K562 (cell line): ENCODE measurements at places on chromosomes 4 and X. TPM values are rescaled to one million over a fixed set of nuclear protein-coding genes. Genes with fewer than 3 reads are reported as not detected.

The PCDH10 gene
- total RNA-seq = 0.40 and 0.55 TPM in 2 replicates

The TEC gene
- total RNA-seq = 6.8 and 8.0 TPM in 2 replicates

GRCh38 chr4:52852041-52852440 lies 10.1 kb upstream of the RASL11B start:
- no peaks in the 10 kb centered on the region for H3K36me3 ChIP-seq
- H3K27me3 ChIP-seq = peaks cover 4% of the 10 kb centered on the region; the same call in 1 of the 3 replicates
- H3K27ac ChIP-seq = no peak overlapping the region
- H3K4me1 ChIP-seq = no peaks in the 10 kb centered on the region; the same call in 2 of the 3 replicates
- DNase-seq = no peak

GRCh38 chr4:20046179-20046578 lies 205.5 kb upstream of the SLIT2 start:
- no peaks in the 10 kb centered on the region for H3K27me3 ChIP-seq
- H3K36me3 ChIP-seq = no peaks in the 10 kb centered on the region
- DNase-seq = no peak
- no peak overlapping the region for H3K4me3 ChIP-seq
- H3K27ac ChIP-seq = no peak overlapping the region

DNA sequence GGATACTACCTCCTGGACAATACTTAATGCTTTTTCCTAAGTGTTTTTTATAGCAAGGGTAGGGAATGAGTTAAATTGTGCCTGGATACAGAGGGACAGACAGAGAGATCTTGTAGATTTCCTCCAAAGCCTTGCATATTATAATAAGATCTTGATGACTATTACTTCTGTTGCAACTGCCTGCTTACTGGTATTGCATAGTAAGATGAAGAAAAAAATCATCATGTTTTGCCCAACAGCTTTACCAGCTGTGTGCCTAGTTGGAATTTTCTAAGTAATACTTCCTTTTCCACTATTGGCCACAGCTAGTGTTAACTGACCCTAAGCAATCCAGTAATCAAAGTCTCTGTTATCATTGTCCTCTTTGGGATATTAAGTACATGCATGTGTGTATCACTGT lies 139.0 kb downstream of the DCK start:
- DNase-seq = no peak
- 0 out of 3 replicates have a peak, but pooled peaks cover 3% of the 10 kb centered on the region for H3K4me1 ChIP-seq
- no peaks in the 10 kb centered on the region for H3K27me3 ChIP-seq
- H3K27ac ChIP-seq = no peak overlapping the region
- no peaks in the 10 kb centered on the region for H3K36me3 ChIP-seq

GRCh38 chr4:14545807-14546206 lies 456.5 kb upstream of the CPEB2 start:
- H3K27ac ChIP-seq = no peak overlapping the region
- no peaks in the 10 kb centered on the region for H3K27me3 ChIP-seq
- no peak for DNase-seq
- H3K36me3 ChIP-seq = no peaks in the 10 kb centered on the region
- no peak overlapping the region for H3K4me3 ChIP-seq

GRCh38 chr4:20248155-20248558 lies 3.5 kb upstream of the SLIT2 start:
- no peaks in the 10 kb centered on the region for H3K36me3 ChIP-seq
- H3K27me3 ChIP-seq = peaks cover 7% of the 10 kb centered on the region

DNA sequence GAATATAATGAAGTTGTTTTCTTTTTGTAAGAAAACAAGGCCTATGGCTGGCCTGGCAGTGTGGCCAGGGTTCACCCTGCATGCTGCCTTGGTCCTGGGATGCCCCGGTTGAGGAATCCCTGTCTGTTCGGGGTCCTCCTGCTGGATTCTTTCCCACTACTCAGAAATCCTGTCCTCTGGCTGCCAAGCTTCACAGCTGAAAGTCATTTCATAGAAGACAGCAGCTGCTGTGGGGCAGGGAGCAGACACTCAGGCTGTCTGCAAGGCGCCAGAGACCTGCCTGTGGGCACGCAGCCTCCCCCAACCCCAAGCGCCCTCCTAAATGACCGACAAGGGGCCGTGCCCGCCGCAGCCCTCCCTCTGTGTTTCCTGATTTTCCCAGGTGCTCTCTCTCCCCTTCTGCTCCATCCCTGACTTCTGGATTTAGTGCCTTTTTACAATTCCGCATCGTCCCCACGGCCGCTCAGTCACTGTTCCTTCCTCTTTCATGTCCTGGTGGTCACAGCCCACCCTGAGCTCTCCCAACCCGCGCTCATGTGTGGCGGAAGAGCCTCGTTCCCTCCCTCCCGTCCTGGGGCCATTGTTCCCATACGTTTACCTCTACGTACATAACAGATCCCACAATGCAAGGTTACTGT lies 27.5 kb downstream of the ZFYVE28 start:
- peaks cover 79% of the 10 kb centered on the region for H3K4me1 ChIP-seq
- no peak for DNase-seq

- peaks cover 3% of the 10 kb centered on the region; the same call in 2 of the 3 replicates for H3K27me3 ChIP-seq
- no peaks in the 10 kb centered on the region for H3K36me3 ChIP-seq
- no peak overlapping the region for H3K4me3 ChIP-seq
- H3K27ac ChIP-seq = no peak overlapping the region
Measured at GRCh38 chr4:139921429-139922184, 232.4 kb downstream of the MAML3 start.

DNA sequence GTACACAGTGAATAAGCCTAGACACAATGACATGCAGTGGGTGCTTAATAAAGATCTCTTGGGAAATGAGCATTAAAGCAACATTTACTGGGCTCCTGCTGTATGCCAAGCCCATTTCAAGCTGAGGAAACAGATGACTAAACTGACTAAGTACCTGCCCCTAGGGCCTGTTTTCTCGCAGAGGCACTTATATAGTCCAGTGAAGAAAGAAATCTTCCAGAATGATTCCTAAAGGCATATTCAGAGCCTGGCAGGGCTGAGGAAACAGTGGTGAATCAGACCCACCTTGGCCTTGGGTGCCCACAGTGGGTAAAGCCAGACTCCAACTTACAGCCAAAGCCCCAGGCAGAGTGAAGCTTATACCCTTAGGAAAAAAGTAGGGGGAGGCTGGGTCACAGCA lies 22.0 kb upstream of the S100P start:
- no peak for DNase-seq
- peaks cover 19% of the 10 kb centered on the region for H3K36me3 ChIP-seq
- no peaks in the 10 kb centered on the region for H3K27me3 ChIP-seq
- H3K4me3 ChIP-seq = no peak overlapping the region

DNA sequence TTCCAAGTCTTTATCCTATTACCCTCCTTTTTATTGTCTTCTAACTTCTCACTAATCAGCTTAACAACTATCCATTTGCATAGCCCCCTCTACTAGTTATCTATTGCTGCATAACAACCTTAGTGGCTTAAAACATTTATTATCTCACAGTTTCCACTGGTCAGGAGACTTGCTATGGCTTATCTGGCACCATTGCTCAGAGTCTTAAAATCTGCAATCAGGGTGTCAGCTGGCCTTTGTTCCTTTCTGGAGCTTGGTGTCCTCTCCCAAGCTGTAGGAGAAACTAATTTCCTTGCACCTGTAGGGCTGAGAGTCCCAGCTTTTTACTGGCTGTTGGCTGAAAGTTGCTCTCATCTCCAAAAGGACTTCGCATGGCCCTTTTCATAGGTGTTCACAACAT lies 137.0 kb upstream of the SMIM31 start:
- no peak for DNase-seq
- H3K4me1 ChIP-seq = no peaks in the 10 kb centered on the region
- no peak overlapping the region for H3K4me3 ChIP-seq
- H3K27ac ChIP-seq = no peak overlapping the region
- H3K36me3 ChIP-seq = no peaks in the 10 kb centered on the region

The KLF3 gene
- 42.0 and 47.2 TPM in 2 replicates for total RNA-seq

The HERC6 gene
- total RNA-seq = 0.09 and 0.51 TPM in 2 replicates

DNA sequence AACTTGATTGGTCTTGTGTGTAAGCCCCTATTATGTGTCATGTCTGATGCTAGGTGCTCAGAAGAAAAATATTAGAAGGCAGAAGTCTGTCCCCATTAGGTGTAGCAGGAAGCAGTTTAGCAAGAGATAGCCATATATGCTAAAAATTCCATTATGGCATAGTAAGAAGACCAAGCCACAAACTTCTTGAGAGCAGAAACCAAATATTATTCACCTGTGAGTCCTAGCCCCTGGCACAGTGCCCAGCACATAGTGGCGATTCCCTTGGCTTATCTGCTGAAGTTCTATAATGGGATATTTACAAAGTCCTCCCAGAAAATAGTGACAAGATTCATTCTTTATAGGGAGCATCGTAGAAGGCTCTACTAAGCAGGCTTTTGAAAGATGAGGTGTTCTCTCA lies 174.4 kb downstream of the RAB28 start:
- DNase-seq = no peak
- H3K27me3 ChIP-seq = no peaks in the 10 kb centered on the region
- H3K27ac ChIP-seq = no peak overlapping the region
- H3K4me1 ChIP-seq = no peaks in the 10 kb centered on the region
- H3K4me3 ChIP-seq = no peak overlapping the region

The SPACA5 gene
- total RNA-seq = not detected in 2 replicates

The ANAPC4 gene
- 29.6 and 32.2 TPM in 2 replicates for total RNA-seq

DNA sequence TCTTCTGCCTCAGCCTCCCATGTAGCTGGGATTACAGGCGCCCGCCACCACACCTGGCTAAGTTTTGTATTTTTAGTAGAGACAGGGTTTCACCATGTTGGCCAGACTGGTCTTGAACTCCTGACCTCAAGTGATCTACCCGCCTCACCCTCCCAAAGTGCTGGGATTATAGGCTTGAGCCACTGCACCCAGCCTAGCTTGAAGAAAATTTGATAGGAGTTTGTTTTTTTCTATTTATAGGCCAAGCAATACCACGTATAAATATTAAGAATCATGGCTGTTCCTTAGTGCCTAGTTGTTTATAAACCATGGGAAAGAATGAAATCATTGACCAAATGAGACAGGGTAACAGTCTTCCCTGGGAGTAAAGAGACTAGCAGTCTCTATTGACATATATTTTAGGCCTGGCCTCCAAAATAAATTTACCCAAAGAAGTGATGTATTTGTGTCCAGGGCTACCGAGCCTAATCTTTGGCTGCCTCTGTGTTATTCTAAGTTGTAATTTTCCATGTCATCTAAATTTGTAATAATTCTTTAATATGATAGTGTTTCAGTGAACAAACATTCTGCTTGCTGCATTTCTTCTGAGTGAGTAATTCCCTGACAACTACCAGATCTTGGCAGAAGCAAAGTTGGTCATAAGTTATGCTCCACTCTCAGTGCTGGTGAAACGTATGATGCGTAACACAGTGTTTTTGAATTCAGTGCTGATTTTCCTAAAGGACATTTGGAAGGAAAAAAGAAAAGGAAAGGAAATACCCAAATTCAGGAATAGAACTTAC lies 10.3 kb downstream of the PKD2 start:
- H3K4me1 ChIP-seq = no peaks in the 10 kb centered on the region
- H3K4me3 ChIP-seq = no peak overlapping the region
- H3K27me3 ChIP-seq = no peaks in the 10 kb centered on the region

- no peak overlapping the region for H3K4me3 ChIP-seq
- H3K4me1 ChIP-seq = no peaks in the 10 kb centered on the region
- no peaks in the 10 kb centered on the region for H3K27me3 ChIP-seq
- H3K36me3 ChIP-seq = no peaks in the 10 kb centered on the region
- DNase-seq = no peak
Measured at GRCh38 chr4:166882221-166882620, 352.1 kb downstream of the SPOCK3 start.

DNA sequence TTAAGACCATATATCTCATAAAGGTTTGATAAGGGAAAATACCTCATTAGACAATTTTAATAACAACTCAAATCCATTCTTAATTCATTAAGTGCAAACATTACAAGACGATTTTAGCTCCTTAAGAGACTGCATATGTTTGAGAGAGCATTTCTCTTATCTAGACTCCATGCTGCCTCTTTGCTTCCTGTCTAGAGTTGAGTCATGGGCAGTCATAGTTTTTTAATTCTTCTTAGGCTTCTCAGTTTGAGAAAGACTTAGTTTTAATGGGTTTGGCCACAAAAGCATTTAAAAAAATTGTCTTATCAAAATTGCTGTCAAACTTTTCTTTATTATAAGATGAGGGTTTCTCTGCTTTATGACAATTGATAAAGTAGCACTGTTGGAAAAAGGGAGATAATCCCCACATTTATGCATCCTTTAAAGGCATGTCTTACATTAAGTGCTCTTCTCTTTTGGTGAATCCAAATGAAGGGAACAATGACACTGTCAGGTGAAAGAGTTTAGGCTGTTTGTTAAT lies 713.4 kb downstream of the PCDH18 start:
- no peaks in the 10 kb centered on the region for H3K4me1 ChIP-seq
- no peak overlapping the region for H3K27ac ChIP-seq
- H3K4me3 ChIP-seq = no peak overlapping the region
- no peaks in the 10 kb centered on the region for H3K36me3 ChIP-seq
- no peaks in the 10 kb centered on the region for H3K27me3 ChIP-seq
- no peak for DNase-seq

GRCh38 chr4:140865253-140866217 lies 109.3 kb upstream of the TBC1D9 start:
- DNase-seq = no peak
- no peaks in the 10 kb centered on the region; the same call in 1 of the 2 replicates for H3K27me3 ChIP-seq
- H3K4me1 ChIP-seq = no peaks in the 10 kb centered on the region

DNA sequence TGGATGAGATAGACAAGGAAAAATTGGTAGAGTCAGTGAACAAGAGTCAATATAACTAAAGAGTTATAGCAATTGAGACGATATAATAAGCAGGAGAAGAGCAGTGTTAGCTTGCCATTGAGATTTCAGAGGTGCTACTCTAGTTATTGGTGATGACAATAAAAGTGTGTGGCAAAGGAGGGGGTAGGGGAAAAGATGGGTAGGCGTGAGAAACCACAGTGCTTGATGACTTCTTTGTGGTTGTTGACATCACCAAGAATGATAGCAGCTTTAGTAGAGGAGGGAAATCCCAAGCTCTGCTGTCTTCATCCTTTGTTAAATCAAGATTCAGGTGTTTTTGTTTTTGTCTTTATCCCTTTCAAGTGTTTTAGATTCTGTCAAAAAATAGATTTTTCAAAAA lies 179.9 kb upstream of the PPP3CA start:
- no peaks in the 10 kb centered on the region for H3K36me3 ChIP-seq
- H3K27me3 ChIP-seq = no peaks in the 10 kb centered on the region
- H3K4me3 ChIP-seq = no peak overlapping the region
- H3K27ac ChIP-seq = no peak overlapping the region
- no peaks in the 10 kb centered on the region for H3K4me1 ChIP-seq

DNA sequence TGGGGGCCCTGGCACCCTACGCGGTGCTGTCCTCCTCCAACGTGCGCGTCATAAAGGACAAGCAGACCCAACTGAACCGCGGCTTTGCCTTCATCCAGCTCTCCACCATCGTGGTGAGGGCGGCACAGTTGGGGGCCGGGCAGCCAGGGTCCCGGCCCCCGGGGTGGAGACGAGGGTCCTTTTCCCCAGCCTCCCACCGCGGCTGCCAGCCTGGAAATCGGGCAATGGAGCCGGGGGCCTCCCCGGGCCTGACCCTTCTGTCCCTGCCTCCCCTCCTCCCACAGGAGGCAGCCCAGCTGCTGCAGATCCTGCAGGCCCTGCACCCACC lies 13.7 kb upstream of the UBA1 start:
- H3K27ac ChIP-seq = no peak overlapping the region
- H3K36me3 ChIP-seq = peaks cover 80% of the 10 kb centered on the region; the same call in 2 of the 3 replicates

- H3K27ac ChIP-seq = no peak overlapping the region
- no peak overlapping the region for H3K4me3 ChIP-seq
- H3K27me3 ChIP-seq = no peaks in the 10 kb centered on the region
- no peaks in the 10 kb centered on the region for H3K4me1 ChIP-seq
Measured at GRCh38 chr4:26590639-26591038, 6.8 kb downstream of the TBC1D19 start.
